Activated naive CD8-positive, alpha-beta T cell treated with anti-CD3 and anti-CD28 coated beads for 36 hours (primary cell): ENCODE measurements at places on chromosomes 4 and X. TPM values are rescaled to one million over a fixed set of nuclear protein-coding genes. Genes with fewer than 3 reads are reported as not detected.

DNA sequence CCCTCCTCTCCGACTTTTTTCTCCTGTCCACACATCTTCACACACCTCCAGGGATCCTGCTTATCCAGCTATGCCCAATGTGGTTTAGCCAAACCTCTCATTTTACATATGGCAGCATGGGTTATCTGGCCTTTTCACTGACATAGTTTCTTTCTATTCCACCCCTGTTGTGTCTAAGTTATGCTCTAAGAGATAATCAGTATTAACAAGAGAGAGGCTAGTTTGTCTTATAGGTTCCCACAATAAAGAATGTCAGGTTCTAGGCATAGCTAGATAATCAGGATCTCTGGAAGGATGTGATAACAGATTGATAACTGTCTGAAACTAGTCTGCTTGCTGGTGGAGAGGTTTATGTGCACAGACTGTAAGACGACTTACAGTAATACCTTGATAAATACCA lies 7.7 kb upstream of the GALNT7 start:
- no peak for DNase-seq

DNA sequence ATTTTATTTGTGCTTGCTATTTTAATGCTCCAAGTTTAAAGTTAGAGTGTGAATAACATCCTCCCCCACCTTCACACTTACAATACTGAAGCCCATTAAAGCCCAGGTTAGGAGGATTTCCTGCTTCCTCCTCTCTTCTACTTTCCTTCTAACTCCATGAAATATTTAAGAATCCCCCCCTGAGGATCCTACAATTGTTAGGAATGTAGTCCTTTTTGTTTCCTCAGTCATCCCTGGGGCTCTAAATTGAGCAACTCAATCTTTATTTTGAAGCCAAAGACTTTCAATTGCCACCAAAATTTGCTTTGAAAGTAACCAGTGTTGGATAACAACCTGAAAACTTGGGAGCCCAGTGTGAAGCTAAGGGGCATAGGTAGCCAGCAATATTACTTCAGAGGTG lies 276.9 kb downstream of the FAM47A start:
- DNase-seq, result no peak

- DNase-seq, result no peak
Observed at GRCh38 chrX:118249146-118249545, 96.8 kb upstream of the WDR44 start.

DNA sequence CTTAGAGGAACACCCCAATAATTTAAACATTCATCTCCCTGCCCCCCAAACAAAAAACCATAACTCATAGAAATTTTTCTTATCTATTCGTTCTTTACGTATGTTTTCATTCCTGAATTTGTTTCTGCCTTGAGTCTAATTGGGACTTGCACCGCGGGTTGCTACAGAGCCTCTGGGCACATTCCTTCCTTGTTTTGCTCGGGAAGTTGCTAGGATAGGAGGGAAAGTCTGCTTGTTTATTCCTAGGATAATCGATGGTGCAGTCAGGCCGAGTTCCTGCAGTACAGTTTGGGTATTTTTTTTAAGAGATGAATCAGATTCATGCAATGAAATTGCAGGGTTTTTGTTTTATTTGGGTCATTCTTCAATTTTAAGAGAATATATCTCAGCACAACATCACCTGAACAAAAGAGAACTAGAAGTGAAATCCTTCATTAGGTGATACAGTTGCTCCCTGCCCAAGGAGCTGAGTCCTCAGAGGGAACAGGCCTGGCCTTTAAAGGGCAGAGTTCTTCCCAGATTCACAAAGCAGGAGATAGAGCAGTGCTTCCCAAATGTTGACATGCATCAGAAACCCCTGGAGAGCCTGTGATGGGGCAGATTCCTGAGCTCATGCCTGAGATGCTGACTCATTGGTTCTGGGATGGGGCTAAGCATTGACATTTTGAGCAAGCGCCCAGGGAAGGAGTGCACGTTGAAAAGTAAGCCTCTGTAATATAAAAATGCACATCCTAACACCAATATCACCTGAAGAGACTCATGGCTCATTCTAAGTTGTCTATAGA lies 114.9 kb upstream of the FAM9B start:
- DNase-seq, result no peak

DNA sequence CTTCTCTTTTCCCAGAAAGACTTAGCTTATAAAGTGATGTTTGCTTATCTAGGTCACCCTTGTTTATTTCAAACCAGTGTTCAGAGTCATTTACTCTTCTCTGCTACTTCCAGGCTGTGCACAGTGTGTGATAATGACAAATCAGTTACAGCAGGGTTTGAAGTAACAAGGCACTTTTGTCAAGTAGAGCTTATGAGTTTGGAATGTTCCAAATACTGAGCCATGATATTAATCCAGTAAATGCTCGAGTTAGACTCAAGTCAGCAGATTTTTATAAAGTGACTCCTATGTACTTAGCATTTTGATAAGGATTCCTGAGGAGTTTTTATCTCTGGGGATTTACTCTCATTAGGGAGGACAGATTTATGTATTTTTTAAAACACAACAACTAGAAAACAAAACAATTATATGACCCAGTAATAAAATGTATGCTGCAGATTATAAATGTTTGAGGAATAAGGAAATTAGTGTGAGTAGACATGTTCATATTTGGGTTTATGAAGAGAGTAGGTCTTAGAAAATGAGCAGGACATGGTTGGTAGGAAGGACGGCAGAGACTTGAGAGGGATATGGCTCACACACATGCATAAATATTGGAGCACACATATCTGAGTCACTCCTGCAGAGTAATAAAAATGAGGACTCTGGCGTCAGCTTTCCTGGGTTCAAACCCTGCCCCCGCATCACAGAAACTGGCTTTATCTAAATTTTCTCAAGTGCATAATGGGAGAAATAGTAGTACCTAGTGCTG lies 271.2 kb downstream of the FBXO8 start:
- no peak for DNase-seq

DNA sequence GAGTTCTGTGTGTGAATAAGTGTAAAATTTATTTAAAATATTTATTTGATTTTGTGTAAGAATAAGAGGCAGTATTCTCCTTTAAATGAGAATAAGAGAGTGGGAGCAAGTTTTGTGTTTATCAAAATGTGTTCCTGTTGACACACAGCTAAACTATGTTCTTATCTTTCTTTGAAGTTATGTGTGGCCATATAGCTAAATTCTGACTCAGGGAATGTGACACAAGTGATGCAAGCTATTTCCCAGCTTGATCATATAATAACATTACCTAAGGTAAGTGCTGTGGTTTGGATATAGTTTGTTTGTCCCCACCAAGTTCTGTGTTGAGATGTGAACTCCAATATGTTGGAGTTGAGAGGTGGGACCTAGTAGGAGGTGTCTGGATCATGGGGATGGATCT lies 740.0 kb upstream of the IGFBP7 start:
- DNase-seq, result no peak

GRCh38 chr4:121760205-121760604 lies 4.8 kb downstream of the SMIM43 start:
- DNase-seq, result no peak

DNA sequence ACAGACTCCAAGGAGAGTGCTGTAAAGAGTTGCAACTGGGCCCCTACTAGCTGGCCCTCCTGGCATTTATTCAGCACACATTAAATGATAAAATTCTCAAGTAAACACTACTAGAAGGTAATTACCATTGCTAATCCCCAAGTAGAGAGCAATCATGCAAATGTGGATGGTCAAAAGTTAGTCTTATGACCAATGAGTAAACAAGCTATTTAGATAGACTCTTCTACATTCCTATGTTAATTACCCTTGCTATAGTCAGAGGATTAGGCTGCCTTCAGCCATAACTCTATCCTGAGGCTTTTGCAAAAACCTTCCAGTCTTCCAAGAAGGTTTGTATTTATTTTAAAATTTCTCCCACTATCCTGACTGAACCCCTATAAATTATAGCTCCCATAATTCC lies 28.3 kb upstream of the HPGD start:
- no peak for DNase-seq

DNA sequence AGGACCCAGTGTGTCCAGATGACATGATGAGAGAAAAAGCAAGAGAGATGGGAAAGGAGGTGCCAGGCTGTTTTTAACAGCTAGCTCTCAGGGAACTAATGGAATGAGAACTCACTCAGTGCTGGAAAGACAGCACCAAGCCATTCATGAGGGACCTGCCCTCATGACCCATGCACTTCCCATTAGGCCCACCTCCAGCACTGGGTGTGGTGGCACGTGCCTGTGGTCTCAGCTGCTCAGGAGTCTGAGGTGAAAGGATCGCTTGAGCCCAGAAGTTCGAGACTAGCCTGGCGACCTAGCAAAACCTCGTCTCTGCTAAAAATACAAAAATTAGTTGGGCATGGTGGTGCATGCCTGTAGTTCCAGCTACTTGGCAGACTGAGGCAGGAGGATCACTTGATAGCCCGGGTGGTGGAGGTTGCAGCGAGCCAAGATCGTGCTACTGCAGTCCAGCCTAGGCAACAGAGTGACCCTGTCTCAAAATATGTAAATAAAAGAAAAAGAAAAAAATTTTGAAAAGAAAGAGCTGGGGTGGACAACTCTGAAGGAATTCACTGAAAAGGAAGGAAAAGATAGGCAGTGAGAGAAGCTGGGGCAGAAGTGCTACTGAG lies 50.9 kb downstream of the FAM193A start:
- DNase-seq, result no peak

The SLITRK4 gene
- not detected for total RNA-seq

The ZNF157 gene
- 1.2 TPM for total RNA-seq

DNA sequence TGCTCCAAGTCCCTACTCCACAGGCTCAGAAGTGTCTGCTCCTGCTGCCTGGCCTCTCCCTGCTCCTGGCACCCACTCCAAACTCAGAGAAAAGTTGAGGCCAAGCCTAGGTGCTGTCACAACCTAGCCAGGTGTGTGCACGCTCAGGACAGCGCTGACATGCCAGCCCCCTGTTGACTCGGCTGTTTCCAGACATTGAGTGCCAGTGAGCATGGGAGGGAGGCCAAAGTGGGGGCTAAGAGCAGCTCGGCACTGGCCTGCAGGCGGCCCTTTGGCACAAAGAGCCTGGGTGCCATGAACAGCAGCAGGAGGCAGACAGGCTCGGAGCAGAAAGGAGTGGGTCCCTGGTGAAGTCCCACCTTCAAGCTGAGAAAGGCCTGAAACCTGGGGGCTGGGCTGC lies 79.6 kb upstream of the DDX60 start:
- DNase-seq, result no peak

The PDE5A gene
- total RNA-seq, result not detected

DNA sequence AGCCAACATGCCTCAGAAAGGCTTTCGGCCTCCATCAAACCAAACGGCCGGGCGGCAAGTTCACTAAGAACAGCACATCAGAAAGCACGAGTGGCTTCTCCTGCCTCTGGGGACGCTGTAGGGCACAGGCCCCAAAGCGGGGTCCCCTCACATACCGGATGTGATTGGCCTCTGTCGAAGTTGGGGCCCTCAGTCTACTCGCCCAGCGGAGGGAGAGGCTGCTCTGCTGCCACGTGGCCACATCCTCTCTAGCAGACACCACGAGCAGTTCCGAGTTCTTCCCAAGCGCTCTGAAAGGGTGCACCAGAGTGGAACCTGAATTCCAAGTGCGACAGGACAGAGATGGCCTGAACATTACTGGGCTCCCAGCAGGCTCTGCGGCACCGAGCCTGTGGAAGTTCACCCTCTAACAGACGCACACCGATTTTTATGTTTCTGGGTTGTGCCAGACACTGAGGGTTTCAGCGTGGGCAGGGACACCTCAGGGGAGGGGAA lies 21.1 kb downstream of the NOP14 start:
- DNase-seq, result no peak

The SULT1B1 gene
- total RNA-seq, result 0.64 TPM

DNA sequence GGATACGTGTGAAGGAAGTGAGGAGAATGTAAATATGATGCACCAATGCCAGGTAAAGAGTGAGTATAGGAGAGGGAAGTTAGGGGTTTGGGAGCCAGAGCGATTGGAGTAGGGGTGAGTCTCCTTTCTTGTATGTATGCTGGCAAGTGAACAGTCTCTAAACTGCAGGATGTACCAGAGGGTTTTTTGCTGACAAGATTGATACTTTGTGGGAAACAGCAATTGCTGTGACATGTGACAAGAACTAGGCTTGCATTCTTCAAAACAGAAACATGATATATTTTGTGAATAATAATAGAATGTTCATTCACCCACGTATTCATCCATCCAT lies 706 bp downstream of the CHIC1 start:
- no peak for DNase-seq

- no peak for DNase-seq
Observed at GRCh38 chrX:9072281-9072680, 38.4 kb upstream of the FAM9B start.

GRCh38 chrX:4881277-4881676 lies 1167.8 kb upstream of the PRKX start:
- no peak for DNase-seq

DNA sequence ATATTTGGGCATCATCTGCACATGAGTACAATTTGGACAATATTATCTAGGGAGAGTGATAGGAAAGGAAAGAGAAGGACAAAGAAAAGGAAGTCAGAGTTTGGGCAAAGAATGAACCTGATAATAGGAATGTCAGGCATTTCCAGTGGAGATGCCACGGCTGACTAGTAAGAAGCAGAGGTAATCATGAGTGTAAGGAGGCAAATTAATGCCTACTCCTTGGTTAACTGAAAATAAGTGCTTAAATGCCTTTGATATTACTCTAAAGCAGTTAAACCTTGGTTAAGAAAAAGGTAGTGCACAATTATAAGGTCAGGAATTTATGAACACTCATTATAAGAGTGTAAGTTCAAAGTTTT lies 99.2 kb upstream of the DDIT4L start:
- DNase-seq, result no peak

The NLGN3 gene
- total RNA-seq, result 0.58 TPM

The SSX4B gene
- total RNA-seq, result not detected

GRCh38 chr4:38989487-38989886 lies 42.7 kb downstream of the TMEM156 start:
- DNase-seq, result no peak

The GLRA2 gene
- total RNA-seq, result not detected
